ENCODE measurements at places on chromosomes 6 and 20. TPM values are rescaled to one million over a fixed set of nuclear protein-coding genes. Genes with fewer than 3 reads are reported as not detected.
A peak's percentile ranks its signal among the peaks of the same experiment; 100 is the strongest.

DNA sequence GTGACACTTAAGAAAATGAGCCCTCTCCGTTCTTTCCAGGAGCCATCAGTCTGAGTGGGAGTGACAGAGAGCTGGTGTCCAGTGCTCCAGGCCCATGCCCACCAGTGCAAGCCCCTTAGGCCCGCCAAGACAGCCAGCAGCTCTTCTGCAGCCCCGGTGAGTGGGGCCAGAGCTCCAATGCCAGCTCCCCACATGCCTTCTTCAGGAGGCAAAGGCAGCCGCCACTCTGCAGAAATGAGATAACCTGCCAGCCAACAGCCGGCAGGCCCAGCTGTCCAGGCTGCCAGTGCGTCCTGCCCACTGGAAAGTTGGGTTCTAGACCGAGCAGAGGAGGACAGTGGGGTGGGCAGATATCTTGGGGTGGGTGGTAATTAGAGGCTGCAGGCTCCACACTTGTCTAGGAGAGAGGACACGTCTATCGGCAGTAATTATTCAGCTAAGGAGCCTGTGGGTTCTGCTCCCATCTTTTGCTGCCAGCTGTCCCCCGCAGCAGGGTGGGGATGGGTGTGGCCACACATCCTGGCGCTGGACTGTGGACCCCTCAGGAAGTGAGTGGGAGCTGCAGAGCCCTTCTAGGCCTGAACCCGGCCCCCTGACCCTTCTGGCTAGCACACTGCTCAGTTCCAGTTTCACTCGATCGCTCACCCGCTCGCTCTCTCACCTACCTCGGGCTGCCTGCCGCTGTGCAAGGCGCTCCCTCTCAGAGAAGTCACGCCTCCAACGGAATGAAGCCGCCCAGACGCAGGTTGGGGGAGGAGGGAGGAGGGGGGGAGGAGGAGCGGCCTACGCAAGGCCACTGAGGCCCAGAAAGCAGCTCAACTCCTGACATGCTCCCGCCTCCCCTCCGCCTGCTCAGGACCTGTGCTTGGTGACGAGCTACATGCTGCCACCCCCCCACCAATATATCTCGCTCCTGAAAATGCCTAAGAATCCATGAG lies 3.6 kb downstream of the GRM4 start:
- peaks cover 80% of the 10 kb centered on the region for H3K4me1 ChIP-seq
- H3K36me3 ChIP-seq = no peaks in the 10 kb centered on the region
- H3K27me3 ChIP-seq = peaks cover 28% of the 10 kb centered on the region
- H3K27ac ChIP-seq = no peak overlapping the region
- peak overlapping the region; percentile 68 for H3K4me3 ChIP-seq

Gene NKAIN4
- 9.6 TPM for total RNA-seq

- no peaks in the 10 kb centered on the region for H3K27me3 ChIP-seq
- no peak for DNase-seq
- no peak overlapping the region for H3K27ac ChIP-seq
- peaks cover 8% of the 10 kb centered on the region for H3K36me3 ChIP-seq
Measured at GRCh38 chr6:116156405-116157326, 30.7 kb upstream of the COL10A1 start.

Gene KCNQ5
- total RNA-seq = 2.0 TPM

DNA sequence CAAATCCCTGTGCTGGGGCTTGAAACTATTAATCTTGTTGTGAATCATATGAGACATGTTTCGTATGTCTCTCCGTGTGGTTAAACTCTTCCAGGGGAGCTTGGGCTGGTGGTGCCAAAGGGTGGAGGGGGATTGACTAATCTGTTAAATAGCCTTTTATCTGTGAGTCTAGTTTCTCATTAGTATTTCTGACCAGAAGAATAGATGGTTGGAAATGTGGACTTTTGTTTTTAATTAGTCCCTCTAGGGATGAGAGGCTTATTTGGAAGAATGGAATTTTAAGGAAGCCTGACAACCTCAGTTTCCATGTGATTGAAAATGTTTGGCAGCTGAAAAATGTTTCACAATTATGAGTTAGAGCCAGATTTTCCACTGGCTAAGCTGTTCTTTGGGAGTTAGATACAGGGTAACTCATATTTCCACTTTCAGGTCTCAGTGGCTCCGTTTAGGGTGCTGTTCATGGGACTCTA lies 117.3 kb downstream of the BCKDHB start:
- no peak overlapping the region for H3K27ac ChIP-seq
- no peaks in the 10 kb centered on the region for H3K27me3 ChIP-seq
- peaks cover 18% of the 10 kb centered on the region for H3K4me1 ChIP-seq
- no peak overlapping the region for H3K4me3 ChIP-seq

DNA sequence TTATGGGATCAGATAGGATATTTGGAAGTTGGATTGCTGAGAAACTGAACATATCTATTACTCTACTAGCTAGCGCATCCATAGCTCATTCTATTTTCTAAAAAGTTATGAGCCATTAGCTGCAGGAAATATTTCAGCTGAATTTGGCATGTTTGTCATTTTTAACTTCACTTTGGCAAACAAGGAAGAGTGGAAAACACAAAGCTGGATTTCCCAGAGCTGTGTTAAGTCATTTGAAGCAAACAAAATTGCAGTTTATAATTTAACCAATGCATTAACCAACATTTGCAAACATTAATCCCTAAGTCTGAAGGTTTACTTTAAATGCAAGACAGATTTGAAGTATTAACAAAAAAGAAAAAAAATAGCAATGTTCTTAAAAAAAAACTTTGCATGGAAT lies 1.2 kb downstream of the ALDH8A1 start:
- no peak overlapping the region for H3K4me3 ChIP-seq
- H3K4me1 ChIP-seq = peaks cover 5% of the 10 kb centered on the region
- H3K27me3 ChIP-seq = no peaks in the 10 kb centered on the region
- H3K36me3 ChIP-seq = no peaks in the 10 kb centered on the region

Gene RFX6
- 0.11 TPM for total RNA-seq

- no peak overlapping the region for H3K4me3 ChIP-seq
- no peaks in the 10 kb centered on the region for H3K27me3 ChIP-seq
- no peaks in the 10 kb centered on the region for H3K36me3 ChIP-seq
Measured at GRCh38 chr6:160363016-160363996, 15.1 kb downstream of the SLC22A3 start.
